ENCODE measurements at places on chromosomes 3 and 15.

GRCh38 chr3:73781541-73781940, 156.8 kb upstream of the PDZRN3 start:
- DNase-seq: no peak

- DNase-seq: no peak
Measured at GRCh38 chr15:84402856-84403608, 167.5 kb downstream of the GOLGA6L4 start.

GRCh38 chr3:39132096-39133092, 21.0 kb downstream of the CSRNP1 start:
- DNase-seq: no peak

- DNase-seq: no peak
Measured at GRCh38 chr3:43525941-43526607, 95.7 kb downstream of the ANO10 start.

DNA sequence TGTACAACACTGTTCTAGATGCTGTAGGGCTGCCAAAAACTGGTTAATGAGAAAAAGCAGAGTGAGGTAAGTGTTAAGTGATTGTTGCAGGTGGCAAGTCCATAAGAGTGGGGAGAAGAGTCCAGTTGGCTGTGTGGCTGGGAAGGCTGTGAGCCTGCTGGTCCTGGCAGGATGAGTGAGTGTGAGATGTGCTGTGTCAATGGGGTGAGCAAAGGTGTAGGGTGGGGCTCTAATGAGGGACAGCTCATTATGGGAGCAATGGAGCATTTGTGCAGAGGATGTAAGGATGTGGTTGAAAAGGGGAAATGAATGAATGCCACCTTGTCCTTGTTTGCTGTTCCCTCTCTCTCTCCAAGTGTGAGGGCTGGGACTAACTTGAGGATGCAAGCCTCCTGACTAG, 145.3 kb upstream of the ROPN1 start:
- DNase-seq: no peak

GRCh38 chr3:154131830-154132229, 10.6 kb downstream of the ARHGEF26 start:
- DNase-seq: no peak

GRCh38 chr3:18544146-18544545, 119.0 kb upstream of the SATB1 start:
- DNase-seq: no peak

- DNase-seq: no peak
Measured at GRCh38 chr15:56893364-56893678, 25.1 kb upstream of the TCF12 start.

- DNase-seq: no peak
Measured at GRCh38 chr15:27050163-27050562, 79.2 kb downstream of the GABRG3 start.

DNA sequence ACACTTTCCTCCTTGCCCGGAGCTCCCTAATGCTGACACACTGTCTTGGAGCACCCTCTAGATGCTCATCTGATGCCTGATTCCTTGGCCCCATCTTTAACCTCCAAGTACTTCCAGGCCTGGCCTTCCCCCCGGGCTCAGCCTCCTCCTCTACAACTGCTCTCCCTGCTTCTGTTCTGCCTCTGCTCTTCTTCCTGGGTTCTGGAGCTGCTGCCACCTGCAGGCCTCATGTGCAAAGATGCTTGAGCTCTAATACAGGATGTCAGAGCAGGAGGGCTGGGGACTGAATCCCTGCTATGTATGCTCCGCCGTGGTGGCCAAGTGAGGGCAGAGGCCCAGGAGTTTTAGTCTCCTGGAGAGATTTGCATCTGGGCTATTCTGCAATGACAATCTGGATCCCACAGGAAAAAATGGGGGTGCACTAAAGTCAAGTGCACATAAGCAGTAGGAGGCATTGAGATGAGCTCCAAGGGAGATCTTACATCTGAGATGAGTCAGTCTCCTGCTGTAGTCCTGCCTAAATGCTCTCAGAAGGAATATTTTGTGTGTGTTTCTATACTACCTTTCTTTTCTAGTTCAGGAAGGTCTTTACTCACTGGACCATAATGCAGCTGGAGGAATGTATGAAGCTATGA, 296.3 kb downstream of the UACA start:
- DNase-seq: no peak

DNA sequence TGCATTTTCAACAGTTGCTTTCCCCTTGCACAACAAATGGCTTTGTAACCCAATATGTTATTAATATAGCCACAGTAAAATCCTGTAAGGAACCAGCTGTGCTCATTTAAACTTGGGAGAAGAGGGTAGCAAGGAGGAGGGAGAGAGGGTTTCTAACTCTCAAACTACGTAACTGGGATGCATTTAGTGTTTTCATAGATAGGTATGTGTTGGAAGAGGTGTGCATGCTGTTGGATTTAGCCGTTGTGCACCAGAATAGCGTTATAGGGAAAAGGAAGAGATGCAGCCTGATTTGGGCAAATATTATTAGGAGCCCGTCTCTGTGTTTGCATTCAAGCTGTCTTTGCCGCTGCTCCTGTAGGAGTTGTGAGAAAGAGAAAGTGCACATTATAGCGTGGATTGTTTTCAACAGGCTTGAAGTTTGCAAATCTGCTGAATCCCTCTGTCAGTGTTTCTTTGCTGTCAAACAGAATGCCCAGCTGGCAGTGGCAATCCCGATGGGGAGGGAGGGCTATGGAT, 39.4 kb downstream of the ARPP21 start:
- no peak for DNase-seq

GRCh38 chr3:65878831-65879230, 159.9 kb downstream of the MAGI1 start:
- DNase-seq: no peak

DNA sequence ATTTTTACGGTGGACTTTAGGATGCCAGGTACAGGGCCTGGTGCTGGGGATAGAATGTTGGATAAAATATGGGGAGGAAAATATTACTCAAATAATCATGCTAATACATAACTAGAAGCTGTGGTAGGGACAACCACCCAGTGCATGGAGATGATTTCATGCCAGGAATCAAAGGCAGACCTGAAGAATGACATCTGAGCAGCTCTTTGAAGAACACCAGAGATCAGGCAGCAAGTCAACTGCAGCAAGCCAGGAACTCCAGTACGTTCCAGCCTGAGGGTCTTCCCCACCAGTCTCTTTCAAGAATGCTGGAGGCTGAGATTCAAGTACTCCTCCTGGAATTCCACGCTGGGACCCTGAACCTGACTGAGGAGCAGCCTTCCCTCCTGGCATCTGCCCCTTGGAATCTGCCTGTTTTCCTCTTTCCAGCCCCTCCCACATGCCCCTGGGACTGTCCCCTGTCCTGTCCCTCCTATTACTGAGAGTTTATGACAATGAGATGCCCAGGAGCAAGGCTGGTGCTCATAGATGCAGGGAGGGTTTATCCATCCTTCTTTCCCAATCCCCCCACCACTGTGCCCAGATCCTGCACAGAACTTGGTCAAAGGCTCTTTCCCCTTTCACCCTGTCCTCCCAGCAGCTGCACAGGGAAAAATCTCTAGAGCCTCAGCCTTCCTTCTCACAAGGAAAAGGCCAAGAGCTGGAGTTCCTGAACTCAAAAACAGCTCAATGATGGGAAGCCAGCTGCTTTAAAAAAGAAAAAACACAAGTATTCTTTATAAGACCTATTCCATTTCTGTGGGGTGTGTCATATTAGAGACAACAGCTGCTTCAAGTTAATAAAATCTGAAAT, 68.0 kb downstream of the PDZRN3 start:
- no peak for DNase-seq

- DNase-seq: no peak
Measured at GRCh38 chr15:77702211-77702957, 69.7 kb upstream of the LINGO1 start.

DNA sequence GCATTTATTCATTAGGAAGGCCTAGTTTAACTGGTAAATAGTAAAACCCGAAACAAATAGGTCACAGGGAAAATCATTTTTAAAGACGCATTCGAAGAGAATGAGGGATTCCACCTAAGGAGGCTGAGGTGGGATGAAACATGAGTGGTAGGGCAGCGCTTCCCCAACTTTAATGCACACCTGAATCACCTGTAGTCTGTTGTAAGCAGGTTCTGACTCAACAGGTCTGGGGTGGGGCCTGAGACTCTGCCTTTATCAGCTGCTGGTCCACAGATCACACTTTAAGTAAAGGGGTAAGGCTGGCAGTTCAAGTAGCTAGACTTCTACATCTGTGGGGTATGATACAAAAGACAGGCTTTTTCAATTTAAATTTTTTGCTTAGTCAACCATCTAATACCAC, 223.5 kb upstream of the UBE2E2 start:
- no peak for DNase-seq

DNA sequence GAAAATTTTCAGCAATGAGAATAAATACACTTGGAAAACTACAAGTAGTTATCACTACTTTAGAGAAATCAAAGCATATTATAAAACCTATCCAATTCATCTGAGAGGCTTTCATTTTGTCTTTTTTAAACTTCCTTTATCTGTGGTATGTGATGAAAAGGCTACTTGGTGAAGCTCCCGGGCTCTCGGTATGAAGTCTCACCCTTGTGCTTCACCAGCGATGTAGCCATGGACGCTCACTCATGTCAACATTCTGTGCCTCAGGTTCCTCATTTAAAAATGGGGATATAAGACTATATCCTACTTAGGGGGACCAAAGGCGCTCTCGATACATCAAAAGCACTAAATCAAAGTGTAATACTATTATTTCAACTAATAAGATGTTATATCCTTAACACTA, 14.9 kb downstream of the SATB1 start:
- DNase-seq: no peak

DNA sequence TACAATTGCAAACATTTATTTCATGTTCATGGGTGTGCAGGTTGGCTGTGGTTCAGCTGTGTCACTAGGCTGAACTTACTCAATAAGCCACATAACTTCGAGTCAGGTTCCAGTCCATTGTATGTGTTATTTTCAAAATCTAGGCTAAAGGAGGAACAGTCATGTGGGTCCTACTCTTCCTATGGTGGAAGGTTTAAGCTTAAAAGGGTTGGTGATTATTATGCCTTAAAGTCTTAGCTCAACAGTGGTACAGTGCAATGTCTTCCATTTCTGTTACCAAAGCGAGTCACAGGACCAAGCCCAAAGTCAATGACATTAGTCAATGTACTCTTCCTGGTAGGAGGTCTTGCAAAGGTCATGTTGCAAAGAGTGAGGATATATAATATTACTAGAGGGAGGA, 78.2 kb downstream of the ATG7 start:
- DNase-seq: no peak

GRCh38 chr3:118755253-118755801, 279.3 kb downstream of the IGSF11 start:
- DNase-seq: no peak

- no peak for DNase-seq
Measured at GRCh38 chr15:23069496-23070166, 30.3 kb upstream of the TUBGCP5 start.

GRCh38 chr15:85755942-85756341, 38.8 kb downstream of the KLHL25 start:
- no peak for DNase-seq

- no peak for DNase-seq
Measured at GRCh38 chr3:65924762-65925161, 114.0 kb downstream of the MAGI1 start.

DNA sequence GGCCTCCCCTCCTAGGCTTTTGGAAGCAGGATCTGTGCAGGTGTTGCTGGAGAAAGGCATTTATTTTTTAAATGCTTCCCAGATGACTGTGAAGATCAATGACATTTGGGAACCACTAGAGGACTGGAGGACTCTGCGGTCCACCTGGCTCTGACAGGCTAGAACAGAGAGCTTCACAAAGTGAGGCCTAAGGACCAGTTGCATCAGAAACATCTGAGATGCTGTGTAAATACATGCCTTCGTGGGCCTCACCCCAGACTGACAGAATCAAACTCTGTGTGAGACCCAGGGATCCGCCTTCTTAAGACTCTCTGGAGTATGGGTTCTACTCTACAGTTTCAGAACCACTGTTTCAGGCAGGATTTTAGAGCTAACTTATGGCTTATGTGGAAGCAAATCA, 105.0 kb upstream of the ICE2 start:
- DNase-seq: no peak

GRCh38 chr3:28575100-28575745, 226.6 kb upstream of the AZI2 start:
- DNase-seq: no peak

- DNase-seq: no peak
Measured at GRCh38 chr15:58332676-58333400, 99.0 kb upstream of the LIPC start.

DNA sequence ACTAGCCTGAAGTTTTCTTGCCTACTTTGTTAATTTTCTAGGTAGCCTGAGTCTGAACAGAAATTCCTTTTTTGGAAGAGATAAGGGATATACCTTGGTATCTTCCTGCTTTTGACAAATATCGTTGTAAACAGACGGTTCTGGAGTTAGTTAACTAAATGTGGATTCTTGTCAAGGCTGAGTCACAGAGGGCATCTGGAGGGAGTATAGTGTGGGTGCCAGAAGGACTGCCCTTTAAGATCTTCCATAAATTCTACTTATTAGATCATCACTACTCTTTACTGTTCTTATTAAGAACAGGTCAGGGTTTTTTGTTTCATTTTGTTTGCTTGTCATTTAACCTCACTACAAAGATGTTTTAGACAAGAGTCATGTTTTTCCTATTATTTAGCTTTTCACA, 125.3 kb upstream of the SKOR1 start:
- DNase-seq: no peak

Measured in AG09319 (cell line).